Upper lobe of right lung (tissue), 1 donor: ENCODE measurements at places on chromosomes 2 and 18. TPM values are rescaled to one million over a fixed set of nuclear protein-coding genes. Genes with fewer than 3 reads are reported as not detected.

The ZNF804A gene
- 0.78 TPM for total RNA-seq

GRCh38 chr2:121816797-121817196 lies 61.3 kb downstream of the TSN start:
- H3K36me3 ChIP-seq = no peaks in the 10 kb centered on the region
- no peak overlapping the region for H3K4me3 ChIP-seq
- no peaks in the 10 kb centered on the region for H3K4me1 ChIP-seq
- H3K27me3 ChIP-seq = no peaks in the 10 kb centered on the region
- H3K27ac ChIP-seq = no peak overlapping the region
- DNase-seq = no peak

DNA sequence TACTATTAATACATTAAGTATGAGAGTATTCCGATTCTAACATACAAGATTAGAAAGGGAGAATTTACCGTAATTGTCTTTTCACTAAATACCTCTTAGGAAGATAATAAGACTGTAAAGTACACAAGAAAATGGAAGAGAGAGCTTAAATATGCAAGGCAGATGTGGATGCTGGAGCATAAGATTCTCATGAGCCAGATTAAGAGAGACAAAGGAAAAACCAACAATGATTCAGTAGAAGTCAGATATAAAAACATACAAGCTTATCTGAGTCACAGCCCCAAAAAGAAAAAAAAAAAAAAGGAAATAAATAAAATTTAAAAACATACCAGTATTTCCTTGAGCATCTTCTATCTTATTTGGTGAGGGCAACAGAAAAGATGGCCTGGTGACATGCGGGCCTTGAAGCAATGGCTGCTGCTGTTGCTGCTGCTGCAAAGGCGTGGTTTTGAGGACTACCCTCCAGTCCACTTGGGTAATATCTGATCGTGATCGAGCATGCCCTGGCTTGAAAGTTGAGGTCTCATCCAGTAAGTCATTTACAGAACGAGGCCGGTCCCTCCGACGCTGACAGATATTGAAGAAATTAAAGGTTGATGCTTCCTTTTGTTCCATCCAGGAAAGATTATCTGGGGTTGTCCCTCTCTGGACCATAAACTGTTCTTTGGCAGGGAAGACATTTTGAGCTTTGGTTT lies 24.5 kb downstream of the PLEKHM3 start:
- no peak overlapping the region for H3K27ac ChIP-seq
- H3K4me1 ChIP-seq = peaks cover 10% of the 10 kb centered on the region
- no peaks in the 10 kb centered on the region for H3K27me3 ChIP-seq
- no peak for DNase-seq
- H3K4me3 ChIP-seq = no peak overlapping the region

- H3K36me3 ChIP-seq = no peaks in the 10 kb centered on the region
- no peak for DNase-seq
- no peaks in the 10 kb centered on the region for H3K4me1 ChIP-seq
- H3K27me3 ChIP-seq = no peaks in the 10 kb centered on the region
Observed at GRCh38 chr2:137952586-137953129, 11.6 kb upstream of the HNMT start.

- H3K4me1 ChIP-seq = no peaks in the 10 kb centered on the region
- no peak for DNase-seq
- H3K27me3 ChIP-seq = no peaks in the 10 kb centered on the region
Observed at GRCh38 chr18:65983750-65984149, 232.9 kb downstream of the CDH7 start.

DNA sequence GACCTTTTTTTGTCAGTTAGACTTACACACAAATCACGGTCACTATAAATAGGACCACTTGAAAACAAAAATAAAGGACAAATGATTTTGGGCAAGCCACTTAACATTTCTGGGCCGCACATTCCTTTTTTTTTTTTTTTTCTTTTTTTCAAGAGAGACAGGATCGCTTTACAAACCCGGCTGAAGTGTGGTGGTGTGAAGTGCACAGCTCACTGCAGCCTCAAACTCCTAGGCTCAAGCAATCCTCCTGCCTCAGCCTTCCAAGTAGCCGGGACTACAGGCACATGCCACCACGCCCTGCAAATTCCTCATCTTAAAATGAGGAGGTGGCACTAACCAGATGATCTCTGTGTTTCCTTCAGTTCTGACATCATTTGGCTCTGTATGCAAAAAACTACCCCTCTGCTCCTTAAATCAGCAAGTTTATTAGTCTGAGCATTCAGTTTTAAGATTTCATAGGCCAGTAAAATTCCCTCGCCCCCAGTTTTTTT lies 28.3 kb upstream of the MRO start:
- no peak overlapping the region for H3K4me3 ChIP-seq
- H3K27me3 ChIP-seq = no peaks in the 10 kb centered on the region
- no peaks in the 10 kb centered on the region for H3K4me1 ChIP-seq
